ENCODE measurements at places on chromosomes 11 and 22.
A peak's percentile ranks its signal among the peaks of the same experiment; 100 is the strongest.

- DNase-seq, result no peak
Measured at GRCh38 chr11:122617926-122618325, 37.6 kb upstream of the UBASH3B start.

DNA sequence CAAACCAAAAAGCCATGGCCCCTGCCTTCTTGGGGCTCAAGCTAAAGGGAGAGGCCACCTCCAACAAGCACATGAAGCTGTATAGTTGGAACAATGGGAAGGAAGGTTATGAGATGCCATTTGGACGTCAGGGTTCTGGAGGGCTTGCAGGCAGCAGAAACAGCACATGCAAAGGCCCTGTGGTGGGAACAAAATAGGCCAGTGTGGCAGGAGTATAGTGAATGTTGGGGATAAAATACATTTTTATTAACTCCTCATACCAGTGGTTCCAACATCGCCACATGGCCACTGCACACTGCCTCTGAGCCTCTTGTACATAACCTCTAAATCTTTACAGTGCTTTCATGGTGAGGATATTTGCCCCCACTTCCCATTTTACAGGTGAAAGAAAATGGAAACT is 32.2 kb upstream of the MN1 start:
- no peak for DNase-seq

GRCh38 chr11:8260202-8260966 is 3.3 kb downstream of the LMO1 start:
- DNase-seq, result no peak

- DNase-seq, result no peak
Measured at GRCh38 chr11:27458182-27458581, 14.4 kb downstream of the LGR4 start.

GRCh38 chr11:46242952-46243795 is 34.3 kb upstream of the CREB3L1 start:
- peak; percentile 94 for DNase-seq

GRCh38 chr22:50305923-50306566 is 1.4 kb downstream of the PLXNB2 start:
- peak; percentile 38 for DNase-seq

DNA sequence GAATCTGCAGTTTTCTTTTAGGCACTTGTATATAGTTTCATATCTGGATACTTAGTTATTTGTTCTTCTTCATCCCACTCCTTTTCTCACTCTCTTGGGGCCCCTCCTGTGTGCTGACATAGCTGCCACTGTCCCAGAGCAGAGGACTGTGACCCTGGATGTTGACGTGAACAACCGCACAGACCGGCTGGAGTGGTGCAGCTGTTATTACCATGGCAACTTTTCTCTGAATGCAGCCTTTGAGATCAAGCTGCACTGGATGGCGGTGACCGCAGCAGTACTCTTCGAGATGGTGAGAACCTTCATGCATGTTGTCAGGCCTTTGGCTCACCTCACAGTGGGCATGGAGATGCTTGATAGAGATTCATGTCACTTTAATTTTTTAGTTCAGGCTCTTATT is 50.9 kb upstream of the YWHAH start:
- DNase-seq, result no peak
